ENCODE measurements at places on chromosomes 7 and 10.

DNA sequence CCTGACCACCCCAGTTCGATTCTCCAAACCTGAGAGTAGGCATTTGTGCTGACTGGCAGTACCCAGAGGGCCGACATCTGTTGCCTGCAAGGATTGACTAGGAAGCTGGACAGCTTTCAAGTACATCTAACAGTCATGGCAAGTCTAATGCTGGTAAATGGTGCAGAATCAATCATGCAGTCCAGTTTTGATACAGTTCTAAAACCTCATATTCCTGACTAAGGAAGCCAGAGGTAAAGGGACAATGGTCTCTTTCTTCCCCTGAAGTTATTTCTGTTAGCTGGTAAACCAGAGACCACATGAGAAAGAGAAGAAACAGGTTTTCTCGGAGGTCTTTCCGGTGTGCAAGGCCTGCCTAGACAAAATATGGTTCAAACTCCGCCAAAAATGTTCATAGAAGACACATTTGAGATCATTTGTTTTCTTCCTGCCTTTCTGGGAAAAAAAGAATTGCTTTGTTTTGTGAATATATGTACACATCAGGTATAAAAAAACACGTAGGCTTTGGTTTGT is 97.1 kb downstream of the WDR37 start:
- DNase-seq: no peak
- H3K36me3 ChIP-seq: no peaks in the 10 kb centered on the region
- no peaks in the 10 kb centered on the region for H3K27me3 ChIP-seq
- no peak overlapping the region for H3K27ac ChIP-seq
- no peak overlapping the region for H3K4me3 ChIP-seq

DNA sequence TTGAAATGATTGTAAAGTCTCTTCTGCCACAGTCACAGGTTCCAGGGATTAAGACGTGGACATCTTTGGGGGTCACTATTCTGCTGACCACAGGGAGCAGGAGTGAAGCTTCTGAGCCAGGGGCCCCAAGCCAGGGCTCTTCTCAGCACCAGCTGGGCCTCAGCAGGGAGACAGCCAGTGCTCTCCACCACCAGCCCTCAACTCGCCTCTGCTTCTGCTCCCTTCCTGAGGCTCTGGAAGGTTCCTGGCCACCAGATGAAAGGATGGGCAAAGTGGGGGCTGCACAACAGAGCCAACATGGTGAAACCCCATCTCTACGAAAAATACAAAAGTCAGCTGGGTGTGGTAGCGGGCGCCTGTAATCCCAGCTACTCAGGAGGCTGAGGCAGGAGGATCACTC is 11.2 kb upstream of the CRYGN start:
- no peak for DNase-seq
- no peaks in the 10 kb centered on the region for H3K27me3 ChIP-seq
- H3K4me3 ChIP-seq: no peak overlapping the region
- H3K36me3 ChIP-seq: no peaks in the 10 kb centered on the region
- H3K27ac ChIP-seq: no peak overlapping the region

- H3K4me3 ChIP-seq: peak overlapping the region; percentile 76
- peaks cover 61% of the 10 kb centered on the region for H3K4me1 ChIP-seq
- H3K36me3 ChIP-seq: no peaks in the 10 kb centered on the region
- no peak overlapping the region for H3K27ac ChIP-seq
- no peaks in the 10 kb centered on the region for H3K27me3 ChIP-seq
Measured at GRCh38 chr7:148700661-148701064, 2.0 kb downstream of the CUL1 start.

- no peak overlapping the region for H3K27ac ChIP-seq
- no peaks in the 10 kb centered on the region for H3K36me3 ChIP-seq
- H3K4me3 ChIP-seq: no peak overlapping the region
- no peaks in the 10 kb centered on the region for H3K4me1 ChIP-seq
- no peak for DNase-seq
- H3K27me3 ChIP-seq: no peaks in the 10 kb centered on the region
Measured at GRCh38 chr10:57535306-57535705, 732.4 kb downstream of the IPMK start.

GRCh38 chr7:108452707-108453106 is 3.5 kb downstream of the NRCAM start:
- peaks cover 51% of the 10 kb centered on the region for H3K27me3 ChIP-seq
- DNase-seq: no peak
- H3K4me1 ChIP-seq: peaks cover 27% of the 10 kb centered on the region
- no peaks in the 10 kb centered on the region for H3K36me3 ChIP-seq
- no peak overlapping the region for H3K4me3 ChIP-seq
- H3K27ac ChIP-seq: no peak overlapping the region

DNA sequence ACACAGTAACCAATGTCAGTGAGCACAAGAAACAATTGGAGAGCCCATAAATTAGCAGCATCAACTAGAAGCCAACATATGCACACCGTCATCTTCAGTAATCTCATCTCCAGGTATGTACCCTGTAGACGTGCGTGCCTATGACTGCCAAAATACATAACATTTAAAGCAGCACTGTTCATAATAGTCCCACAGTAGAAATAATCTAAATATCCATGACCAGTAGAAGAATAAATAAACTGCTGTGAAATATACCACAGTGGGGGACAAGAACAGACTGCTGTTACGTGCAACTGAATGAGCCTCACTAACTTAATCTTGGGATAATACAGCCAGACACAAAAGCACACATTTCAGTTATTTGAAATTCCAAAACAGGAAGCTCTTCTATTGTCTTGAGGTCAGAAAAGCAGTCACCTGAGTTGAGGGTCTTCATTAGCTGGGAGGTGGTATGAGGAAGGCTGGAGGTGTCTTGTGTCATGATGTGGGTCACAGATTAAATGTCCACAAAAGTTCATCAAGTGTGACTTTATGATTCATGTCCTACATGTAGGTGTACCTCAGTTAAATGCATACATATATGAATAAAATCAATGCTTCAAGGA is 454.2 kb upstream of the AKR1E2 start:
- H3K4me1 ChIP-seq: no peaks in the 10 kb centered on the region
- no peak overlapping the region for H3K4me3 ChIP-seq
- H3K36me3 ChIP-seq: no peaks in the 10 kb centered on the region

- no peaks in the 10 kb centered on the region for H3K36me3 ChIP-seq
- H3K4me1 ChIP-seq: no peaks in the 10 kb centered on the region
- no peak overlapping the region for H3K27ac ChIP-seq
- no peak overlapping the region for H3K4me3 ChIP-seq
Measured at GRCh38 chr7:104039363-104039762, 49.9 kb upstream of the RELN start.

Measured in suprapubic skin (tissue), 4 donors.